Non-pigmented ciliary epithelial cell (primary cell): ENCODE measurements at places on chromosomes 1 and 21.

DNA sequence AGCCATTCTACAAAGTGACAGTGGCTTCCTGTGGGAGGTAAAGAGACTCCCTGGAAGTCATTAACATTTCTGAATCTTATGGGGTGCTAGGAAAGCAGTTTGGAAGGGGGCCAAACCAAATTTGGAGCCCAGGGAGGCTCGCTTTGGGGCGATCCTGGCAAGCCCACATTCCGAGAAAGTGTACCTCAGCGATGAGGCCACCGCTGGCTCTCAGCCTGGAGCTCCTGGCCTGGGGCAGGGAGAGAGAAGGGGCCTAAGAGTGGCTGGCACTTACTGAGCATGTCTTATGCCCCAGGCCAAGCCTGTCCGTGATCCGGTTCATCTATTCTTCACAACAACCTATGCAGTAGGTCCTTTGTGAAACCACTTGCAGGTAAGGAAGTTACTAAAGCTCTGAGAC is 98.8 kb downstream of the CCDC185 start:
- DNase-seq = no peak

GRCh38 chr1:231021540-231022031 is 18.5 kb downstream of the FAM89A start:
- DNase-seq = no peak

- no peak for DNase-seq
These were observed 6.4 kb downstream of the SELENON start for GRCh38 chr1:25806418-25806817.

GRCh38 chr1:233406994-233407631 is 79.6 kb downstream of the MAP3K21 start:
- DNase-seq = no peak

- no peak for DNase-seq
These were observed 2.1 kb downstream of the SELENBP1 start for GRCh38 chr1:151370211-151370911.

GRCh38 chr1:168939110-168939946 is 167.2 kb upstream of the ATP1B1 start:
- DNase-seq = no peak

- no peak for DNase-seq
These were observed 38.9 kb downstream of the CD58 start for GRCh38 chr1:116531917-116532316.

DNA sequence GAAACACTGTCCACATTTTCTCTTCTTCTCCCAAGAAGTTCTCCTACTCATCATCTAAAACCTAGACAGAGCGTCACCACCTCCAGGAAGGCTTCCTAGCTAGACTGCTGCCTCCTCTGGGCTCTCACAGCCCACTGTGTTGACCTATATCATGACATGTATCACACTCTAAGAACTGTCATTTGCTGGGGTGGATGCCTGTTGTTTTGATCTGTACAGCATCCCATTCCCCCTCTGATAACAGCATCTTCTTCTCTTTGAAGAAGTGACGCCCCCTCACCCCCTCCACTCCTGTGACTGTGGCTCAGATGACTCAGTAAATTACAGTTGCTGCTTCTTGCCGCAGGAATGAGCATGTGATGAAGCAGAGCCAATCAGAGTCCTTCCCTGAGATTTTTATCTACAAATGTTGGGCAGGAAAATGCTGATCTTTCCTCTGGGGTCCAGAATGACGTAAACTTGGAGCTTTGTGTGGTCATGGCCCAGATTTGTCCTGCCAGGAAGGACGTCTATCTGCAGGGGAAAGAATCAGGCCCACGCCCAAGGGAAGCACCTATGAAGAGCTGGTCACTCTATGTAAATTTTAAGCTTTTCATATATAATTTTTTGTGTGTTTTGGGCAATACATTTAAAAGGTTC is 28.0 kb upstream of the FOXO6 start:
- DNase-seq = peak; percentile 41

GRCh38 chr1:248631354-248632008 is 3.4 kb downstream of the OR2T11 start:
- no peak for DNase-seq

DNA sequence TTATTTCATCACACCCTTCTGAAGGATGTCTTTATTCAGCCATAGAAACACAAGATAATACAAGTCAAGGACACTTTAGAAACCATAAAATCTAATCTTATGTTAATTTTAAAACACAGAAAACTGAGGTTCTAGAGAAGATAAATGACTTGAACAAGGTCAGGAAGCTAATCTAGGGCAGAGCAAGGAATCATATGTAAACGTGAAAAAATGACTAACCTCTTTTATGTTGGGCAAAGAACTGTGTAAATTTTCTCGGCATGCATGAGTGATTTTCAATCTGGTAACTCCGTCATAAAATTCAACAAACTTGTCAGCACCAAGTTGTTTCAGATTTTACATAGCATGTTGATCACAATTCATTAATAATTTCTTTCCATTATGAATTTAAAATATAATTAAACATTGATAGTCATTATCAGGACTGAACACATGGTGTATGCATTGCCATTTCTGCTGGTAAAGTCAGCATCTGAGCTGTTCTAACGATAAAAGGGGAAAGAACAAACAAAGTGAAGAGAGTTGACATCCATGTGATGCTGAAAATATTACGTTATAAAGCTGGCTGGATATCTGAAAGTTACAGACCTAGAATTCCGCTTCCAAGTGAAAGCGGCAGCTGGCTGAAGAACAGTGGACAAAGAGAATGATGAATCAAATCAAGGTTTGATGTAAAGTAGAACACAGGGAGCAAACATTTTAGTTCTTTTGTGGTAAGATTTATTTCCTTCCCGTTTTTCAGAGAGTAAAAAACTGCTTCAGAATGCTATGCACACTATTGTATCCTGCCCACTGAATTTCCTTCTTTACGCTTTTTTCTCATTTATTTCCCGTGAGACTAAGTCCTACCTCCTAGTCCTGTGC is 1037.4 kb upstream of the TMPRSS15 start:
- no peak for DNase-seq
